Cardiac muscle cell (in vitro differentiated cells and primary cell): ENCODE measurements at places on chromosomes 5 and 9. TPM values are rescaled to one million over a fixed set of nuclear protein-coding genes. Genes with fewer than 3 reads are reported as not detected.

DNA sequence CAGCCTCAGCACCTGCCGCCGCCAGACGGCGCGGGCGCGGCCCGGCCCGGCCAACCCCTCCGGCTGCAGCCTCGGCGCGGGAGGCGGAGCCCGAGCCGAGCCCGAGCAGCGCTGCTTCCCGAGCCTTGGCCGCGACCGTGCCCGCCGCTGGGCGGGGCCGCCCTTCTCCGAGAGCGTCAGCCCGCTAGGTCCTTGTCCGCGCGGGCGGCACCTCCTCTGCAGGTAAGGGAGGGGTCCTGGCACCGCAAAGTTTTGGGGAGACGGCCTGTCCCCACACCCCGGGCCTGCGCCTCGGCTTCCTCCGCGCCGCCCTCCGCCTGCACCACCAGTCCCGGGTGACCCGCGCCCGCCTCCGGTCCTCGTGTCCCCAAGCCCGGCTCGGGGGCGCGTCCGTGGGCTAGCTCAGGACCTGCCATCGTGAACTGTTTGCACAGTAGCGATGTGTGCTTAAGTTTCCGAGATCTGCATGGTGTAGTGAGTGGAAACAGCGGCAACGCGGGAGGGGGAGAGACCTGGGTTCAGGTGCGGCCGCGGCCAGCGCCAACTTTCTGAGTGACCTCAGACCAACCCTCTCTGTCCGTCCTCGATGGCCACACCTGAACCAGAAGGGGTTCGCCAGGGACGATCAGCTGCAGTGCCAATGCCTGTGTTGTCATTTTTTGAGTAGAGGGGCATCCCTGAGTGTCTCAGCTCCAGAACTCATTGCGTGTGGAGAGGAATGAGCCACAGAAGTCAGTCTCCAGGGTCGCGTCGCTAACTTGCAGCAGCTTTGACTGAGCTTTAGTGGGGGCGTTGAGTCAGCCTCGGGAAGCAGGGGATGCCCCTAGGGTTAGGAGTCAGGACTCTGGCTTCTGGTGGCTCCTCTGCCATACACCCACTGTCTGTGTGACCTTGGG is at the start of gene FRMPD1:
FRMPD1 (plus strand) TSS at position 82 of the 896 bp plus-strand sequence. CDS start 41,688 bp downstream, outside the sequence.
- DNase-seq, result peak; percentile 91

- DNase-seq, result no peak
Observed at GRCh38 chr5:127941646-127942045, 141.9 kb upstream of the SLC12A2 start.

DNA sequence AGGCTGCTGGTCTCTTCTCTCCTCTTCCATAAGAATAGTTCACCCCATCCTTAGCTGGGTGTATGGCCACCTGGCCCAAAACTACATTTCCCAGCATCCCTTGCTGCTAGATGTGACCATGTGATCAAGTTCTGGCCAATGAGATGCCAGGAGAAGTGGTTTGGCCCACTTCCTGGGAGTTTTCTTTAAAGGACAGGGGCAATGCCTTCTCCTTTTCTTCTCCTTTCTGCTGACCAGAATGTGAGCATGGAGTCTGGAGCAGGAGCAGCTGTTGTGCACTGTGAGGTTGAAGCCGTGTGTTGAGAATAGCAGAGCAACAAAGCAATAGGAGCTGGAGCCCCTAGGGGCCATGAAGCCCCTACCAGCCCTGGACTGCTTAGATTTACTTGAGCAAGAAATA is 36.8 kb downstream of the C9orf50 start:
- DNase-seq, result peak; percentile 91

- DNase-seq, result peak; percentile 77
Observed at GRCh38 chr5:131983244-131983771, 28.1 kb downstream of the ACSL6 start.

GRCh38 chr5:74274326-74274725 is 366.2 kb downstream of the ENC1 start:
- no peak for DNase-seq

- no peak for DNase-seq
Observed at GRCh38 chr9:110126499-110126941, 81.4 kb downstream of the C9orf152 start.

The IFNA2 gene
- total RNA-seq, result not detected in 2 replicates

The OR1K1 gene
- not detected in 2 replicates for total RNA-seq

The APBA1 gene
- total RNA-seq, result 2.1 and 2.4 TPM in 2 replicates

The PRRX2 gene
- 1.6 and 10.2 TPM in 2 replicates for total RNA-seq

The LCP2 gene
- not detected in 2 replicates for total RNA-seq
